ENCODE measurements at places on chromosomes 12 and 14.
A peak's percentile ranks its signal among the peaks of the same experiment; 100 is the strongest.

DNA sequence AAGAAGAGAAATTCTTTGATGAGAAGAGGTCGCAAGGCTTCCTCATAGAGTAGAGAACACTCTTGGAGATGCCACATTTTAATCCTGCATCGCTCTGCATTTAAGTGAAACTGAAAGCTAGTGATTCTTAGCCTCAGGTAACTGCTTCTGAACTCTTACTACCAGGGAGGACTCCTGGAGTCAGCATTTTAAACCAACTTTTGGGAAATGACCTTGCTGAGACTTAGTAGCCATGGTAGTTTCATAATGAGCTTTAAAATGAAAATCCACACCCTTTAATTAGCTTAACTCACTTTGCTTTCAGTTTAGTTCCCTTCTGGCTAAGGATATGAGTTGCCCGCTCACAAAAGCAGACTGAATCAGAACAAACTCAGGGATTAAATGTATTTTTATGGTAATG, 80.3 kb downstream of the SYNE2 start:
- DNase-seq: peak; percentile 52

- DNase-seq: no peak
Observed at GRCh38 chr12:5713599-5714081, 231.4 kb downstream of the ANO2 start.

DNA sequence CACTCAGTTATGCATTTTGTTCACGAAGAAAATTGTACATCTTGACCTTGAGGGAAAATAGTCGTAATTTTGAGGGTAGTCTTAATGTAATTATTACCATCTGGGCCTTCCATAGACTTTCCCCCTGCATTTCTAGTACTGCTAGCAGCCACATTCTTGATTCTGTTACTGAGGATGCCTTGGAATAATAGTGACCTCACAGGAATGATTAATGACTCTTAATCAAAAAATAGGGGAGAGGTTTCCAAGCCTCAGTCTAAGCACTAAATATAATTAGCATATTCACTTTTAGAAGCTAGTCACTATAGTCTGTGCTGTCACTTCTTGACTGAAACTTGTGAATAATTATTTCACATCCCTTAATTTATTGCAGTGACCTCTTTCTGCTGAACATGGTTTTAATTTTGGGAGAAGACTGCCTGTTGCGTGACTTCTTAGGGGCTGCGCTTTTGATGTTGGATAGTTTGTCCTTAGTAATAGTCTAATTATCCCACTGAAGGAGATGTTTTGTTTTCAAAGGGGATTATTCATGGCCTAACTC, 400.5 kb downstream of the ADAMTS20 start:
- DNase-seq: no peak

- DNase-seq: no peak
Observed at GRCh38 chr12:24297516-24297915, 348.0 kb upstream of the SOX5 start.

DNA sequence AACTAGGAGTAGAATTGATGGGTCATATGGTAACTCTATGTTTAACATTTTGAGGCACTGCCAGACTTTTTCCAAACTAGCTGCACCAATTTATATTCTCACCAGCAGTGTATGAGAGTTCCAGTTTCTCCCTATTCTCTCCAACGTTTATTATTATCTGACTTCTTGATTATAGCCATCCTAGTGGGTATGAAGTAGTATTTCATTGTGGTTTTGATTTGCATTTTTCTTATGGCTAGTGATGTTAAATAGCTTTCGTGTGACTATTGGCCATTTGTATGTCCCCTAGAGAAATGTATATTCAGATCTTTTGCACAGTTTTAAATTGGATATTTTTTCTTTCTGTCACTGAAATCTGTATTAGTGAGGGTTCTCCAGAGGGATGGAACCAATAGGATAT, 37.8 kb downstream of the HELB start:
- DNase-seq: no peak

DNA sequence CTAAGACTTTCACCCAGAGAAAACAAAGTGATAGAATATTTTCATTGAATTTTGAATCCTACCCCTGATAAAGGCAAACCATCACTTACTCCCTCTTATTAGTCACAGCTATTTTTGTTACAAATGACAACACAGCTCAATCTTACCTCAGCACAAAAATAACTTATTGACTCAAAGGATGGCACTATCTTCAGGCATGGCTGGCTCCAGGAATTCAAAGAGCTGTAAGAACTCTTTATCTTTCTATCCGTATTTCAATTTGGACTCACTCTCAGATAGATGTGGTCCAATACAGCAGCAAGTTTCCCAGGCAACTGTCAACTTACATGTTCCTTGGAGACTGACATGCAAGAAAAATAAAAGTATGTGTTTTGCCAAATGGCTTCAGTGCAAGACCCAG, 709.4 kb upstream of the MDGA2 start:
- DNase-seq: no peak

- no peak for DNase-seq
Observed at GRCh38 chr14:96902004-96902403, 104.8 kb downstream of the VRK1 start.

- no peak for DNase-seq
Observed at GRCh38 chr12:4780641-4781611, 60.7 kb downstream of the GALNT8 start.

GRCh38 chr12:70619471-70620152, 17.6 kb downstream of the PTPRB start:
- no peak for DNase-seq

- no peak for DNase-seq
Observed at GRCh38 chr12:122460061-122460460, 37.6 kb upstream of the CLIP1 start.

GRCh38 chr12:117134059-117134458, 34.8 kb upstream of the TESC start:
- no peak for DNase-seq

GRCh38 chr12:111368291-111368787, 556 bp downstream of the PHETA1 start:
- no peak for DNase-seq

GRCh38 chr12:133058203-133059113, 21.1 kb downstream of the ZNF84 start:
- DNase-seq: no peak

GRCh38 chr14:51862860-51863259, 2.4 kb downstream of the GNG2 start:
- no peak for DNase-seq

DNA sequence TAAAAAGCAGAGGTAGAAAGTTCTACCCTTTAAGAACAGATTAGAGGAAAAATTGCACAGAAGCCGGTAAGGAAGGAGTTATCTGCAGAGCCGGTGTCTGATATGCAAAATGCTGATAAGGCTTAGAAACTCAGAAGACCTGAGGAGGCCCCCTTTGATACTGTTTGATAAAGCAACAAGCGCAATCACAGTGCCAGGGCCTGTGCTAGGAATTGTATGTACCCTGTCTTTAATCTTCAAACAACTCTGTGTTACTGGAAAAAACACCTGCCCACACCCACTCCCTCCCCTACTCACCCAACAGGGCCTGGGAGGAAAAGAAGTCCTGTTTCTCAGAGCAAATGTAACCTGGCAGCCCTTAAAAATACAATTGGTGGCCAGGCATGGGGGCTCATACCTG, 112.7 kb upstream of the FUT8 start:
- DNase-seq: no peak

DNA sequence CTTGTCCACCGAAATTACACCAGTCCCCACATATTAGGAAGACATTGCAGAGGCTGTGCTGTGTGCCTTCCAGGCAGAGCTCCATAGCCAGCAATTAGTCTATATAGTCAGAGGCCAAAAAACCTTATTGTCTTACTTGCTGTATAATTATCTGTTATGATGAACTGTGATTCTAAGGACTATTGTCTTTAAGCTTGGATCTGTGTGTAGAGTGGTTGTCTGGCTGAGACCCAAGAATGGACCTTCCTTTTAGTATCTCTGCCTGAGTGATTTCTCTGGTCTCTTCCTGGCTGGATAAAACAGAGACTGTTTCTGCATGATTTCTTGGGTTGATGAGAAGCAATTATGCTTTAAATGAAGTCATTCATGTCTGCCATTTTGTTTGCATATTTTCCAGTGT, 465.3 kb downstream of the PRKD1 start:
- DNase-seq: no peak

DNA sequence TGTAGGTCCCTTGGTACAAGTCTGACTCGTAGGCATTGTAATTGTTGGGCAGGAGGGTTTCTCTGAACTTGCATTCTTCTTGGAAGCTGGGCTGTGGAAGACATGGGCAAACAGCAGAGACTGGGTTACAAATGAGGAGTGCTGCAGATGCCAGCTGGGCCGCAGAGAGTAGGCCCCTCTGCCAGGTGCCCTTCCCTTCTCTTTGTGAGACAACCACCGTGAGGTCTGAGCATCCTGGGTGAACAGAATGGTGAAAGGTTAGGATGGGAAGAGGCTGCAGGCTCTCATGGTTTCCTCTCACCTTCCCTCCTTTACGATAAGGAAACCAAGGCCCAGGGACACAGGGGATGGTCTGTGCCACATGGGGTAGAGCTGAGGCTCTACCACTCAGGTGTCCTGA, 11.3 kb downstream of the FGF6 start:
- DNase-seq: no peak

DNA sequence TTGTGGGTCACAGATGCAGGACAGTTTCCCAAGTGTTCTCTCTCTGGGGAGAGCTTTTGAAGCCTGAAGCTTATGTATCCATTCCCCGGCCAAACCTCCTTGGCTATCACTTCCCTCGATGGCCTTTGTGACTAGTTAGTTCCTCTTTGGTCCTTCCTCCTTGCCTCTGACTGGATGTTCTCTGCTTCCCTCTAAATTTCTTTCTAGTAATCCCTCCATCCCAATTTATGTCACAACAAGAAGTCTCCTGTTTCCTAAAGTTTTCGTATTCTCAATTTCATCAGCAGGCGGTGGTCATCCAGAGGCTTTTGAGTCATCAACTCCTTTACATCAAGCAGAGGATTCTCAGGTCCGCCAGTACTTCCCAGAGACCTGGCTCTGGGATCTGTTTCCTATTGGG, 27.5 kb downstream of the A2ML1 start:
- no peak for DNase-seq

DNA sequence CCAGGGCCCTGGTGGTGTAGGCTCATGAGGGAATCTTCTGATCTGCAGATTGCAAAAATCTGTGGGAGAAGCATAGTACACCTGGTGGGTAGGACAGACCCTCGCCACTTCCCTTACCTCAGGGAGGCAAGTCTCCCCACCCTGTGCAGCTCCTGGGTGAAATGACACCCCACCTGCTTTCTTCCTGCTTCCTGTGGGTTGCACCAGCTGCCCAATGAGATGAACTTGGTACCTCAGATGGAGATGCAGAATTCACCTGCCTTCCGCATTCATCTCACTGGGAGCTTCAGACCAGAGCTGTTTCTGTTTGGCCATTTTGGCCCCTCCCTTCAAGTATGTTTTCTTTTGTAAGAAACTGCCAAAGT, 4.7 kb downstream of the CLEC2D start:
- DNase-seq: no peak

- no peak for DNase-seq
Observed at GRCh38 chr14:101781240-101782061, 19.9 kb downstream of the PPP2R5C start.

GRCh38 chr12:47066278-47067025, 13.0 kb upstream of the PCED1B start:
- DNase-seq: no peak

DNA sequence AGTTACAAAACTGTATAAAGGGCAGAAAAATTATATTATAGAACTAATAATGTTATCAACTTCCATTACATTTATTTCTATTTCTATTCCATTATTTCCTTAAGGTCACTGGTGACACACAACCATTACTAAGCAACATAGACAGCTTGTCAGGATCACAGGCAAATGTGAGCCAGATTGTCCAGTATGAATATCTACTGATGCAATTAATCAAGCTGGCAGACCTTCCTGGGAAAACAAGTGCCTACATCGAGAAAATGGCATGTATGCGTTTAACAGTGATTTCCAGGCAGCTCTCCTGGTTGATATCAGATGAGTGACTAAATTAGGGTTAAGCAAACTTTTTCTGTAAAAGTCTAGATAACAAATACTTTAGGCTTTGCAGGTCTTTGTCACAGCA, 36.9 kb upstream of the TSPAN8 start:
- DNase-seq: no peak

DNA sequence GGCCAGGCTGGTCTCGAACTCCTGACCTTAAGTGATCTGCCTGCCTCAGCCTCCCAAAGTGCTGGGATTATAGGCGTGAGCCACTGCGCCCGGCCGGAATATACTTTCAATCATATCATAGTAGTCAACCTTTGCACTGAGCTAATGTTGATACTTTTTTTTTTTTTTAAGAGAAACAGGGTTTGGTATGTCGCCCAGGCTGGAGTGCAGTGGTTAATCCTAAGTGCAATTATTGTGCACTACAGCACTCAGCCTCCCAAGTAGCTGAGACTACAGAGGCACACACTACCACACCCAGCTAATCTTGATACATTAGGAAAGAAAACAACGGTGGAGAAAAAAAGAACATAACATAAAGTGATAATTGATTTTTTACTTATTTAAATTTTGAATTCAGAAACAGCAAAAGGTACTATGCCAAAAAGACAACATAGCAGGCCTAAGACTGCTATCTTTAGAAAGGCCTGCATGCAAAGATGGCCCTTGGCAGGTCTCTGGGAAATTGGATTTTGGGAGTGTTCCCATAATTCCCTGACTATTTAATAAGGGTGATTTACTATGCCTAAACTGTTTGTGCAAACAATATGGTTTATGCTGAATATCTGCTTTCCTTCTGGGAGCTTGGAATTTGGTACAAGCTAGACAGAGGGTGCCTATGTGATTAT, 15.5 kb downstream of the BTBD7 start:
- DNase-seq: no peak

- no peak for DNase-seq
Observed at GRCh38 chr12:51323317-51323960, 535 bp downstream of the BIN2 start.

DNA sequence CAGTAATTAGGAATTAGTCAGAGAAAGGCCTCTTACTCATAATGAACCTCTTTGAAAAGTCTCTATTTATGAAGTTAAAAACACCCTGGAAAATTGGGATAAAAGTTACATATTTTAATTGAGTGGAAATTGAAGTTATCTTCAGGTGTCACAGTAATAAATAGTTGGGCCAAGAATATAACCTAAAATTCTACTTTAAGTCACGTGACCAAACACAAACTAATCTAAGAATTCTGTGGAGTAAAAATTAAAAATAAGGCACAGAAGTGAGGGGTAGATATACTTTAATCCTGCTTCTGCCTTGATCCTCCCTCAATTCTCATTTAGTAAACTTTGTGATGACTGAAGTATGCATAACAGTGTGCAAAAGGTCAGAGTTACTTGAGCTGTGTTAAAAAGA, 226.4 kb downstream of the NAV3 start:
- no peak for DNase-seq

DNA sequence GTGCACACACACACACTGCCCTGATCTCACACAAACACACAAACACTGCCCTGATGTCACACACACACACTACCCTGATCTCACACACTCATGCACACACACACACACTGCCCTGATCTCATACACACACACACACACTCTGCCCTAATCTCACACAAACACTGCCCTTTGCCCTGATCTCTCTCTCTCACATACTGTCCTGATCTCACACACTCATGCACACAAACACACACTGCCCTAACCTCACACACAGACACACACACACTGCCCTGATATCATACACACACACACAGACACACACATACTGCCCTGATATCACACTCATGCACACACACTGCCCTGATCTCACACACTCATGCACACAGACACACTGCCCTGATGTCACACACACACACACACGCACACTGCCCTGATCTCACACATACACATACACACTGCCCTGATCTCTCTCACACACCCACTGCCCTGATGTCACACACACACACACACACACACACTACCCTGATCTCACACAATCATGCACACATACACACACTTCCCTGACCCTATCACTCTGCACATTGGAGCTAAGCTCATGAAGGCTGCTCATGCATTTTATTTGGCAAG, 97.6 kb upstream of the DIO3 start:
- DNase-seq: no peak
